ENCODE measurements at places on chromosomes 16 and 17.

DNA sequence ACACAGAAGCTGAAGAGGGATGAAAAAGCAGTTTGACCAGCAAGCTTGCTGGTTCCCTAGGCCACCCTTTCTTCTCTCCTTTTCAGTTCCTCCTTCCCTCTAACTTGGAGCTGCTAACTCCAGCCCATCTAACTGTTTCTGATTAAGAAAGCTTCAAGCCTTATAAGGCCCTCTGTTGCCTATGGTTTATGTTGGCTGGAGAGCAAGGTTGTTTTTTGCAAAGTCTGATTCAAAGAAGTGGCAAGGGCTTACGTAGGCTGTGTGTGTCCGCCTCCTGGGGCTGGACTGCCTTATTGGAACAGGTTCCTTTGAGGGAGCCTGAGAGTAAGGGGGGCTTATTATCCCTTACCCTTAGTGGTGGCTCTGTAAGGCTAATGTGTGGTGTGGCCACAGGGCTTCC is 7.1 kb downstream of the AKAP1 start:
- no peak for DNase-seq

GRCh38 chr17:12673788-12674187 is 8.1 kb downstream of the MYOCD start:
- no peak for DNase-seq

DNA sequence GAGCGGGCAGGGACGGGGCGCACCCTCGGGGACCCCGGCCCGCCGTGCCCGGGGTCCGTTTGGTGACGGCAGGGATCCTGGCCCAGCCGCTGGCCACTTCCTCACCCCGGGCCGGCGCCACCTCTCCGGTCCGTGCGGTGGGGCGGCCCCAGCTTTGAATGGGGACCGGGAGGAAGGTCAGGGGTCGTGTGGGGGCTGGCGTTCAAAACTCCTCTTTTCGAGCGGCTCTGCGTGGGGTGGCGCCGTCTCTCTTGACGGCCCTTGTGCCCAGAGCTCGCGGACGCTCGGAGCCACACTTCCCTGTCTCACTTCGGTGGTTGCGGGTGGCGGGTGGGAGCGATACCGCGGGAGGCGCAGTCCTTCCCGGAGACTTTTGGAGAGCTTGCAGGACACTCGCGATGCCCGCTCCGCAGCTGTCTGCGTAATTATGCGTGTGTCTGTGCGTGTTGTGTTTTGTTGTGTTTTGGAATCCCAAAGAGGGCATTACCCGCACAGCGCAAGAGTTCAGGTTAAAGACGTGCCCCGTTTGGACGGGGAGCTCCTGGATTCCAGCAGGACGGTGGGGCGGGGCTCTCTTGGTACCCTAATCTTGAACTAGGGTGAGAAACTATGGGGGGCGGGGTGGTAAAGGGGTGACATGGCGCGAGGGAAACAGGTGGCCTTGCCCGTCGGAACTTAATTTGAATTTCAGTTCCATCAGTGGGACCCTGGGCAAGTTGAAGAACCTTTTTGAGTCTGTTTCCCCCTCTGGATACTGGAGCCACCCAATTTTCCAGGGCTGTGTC is 637 bp downstream of the PLCG2 start:
- no peak for DNase-seq

- no peak for DNase-seq
These were observed 902 bp downstream of the GHDC start for GRCh38 chr17:42193216-42193968.
